ENCODE measurements at places on chromosomes 12 and 14.

GRCh38 chr14:62126879-62127478, 364.8 kb downstream of the SNAPC1 start:
- DNase-seq = no peak

DNA sequence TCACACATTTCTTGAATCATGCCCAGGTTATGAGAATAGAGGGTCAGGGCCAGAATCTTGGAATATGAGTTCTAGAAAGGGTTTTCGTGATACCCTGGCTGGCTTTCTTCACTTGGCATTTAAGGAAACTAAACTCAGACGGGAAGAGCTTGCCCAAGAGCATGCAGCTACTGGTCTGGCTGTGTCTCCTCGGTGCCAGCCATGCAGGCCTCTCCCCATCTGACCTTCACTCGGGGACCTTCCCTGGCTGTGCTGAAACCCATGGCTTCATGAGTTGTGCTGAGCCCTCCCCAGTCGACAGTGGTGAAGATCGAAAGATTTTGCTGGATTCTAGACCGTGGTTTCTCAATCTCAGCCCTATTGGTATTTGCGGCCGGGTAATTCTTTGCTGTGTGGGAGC, 38.0 kb downstream of the FOXN3 start:
- DNase-seq = no peak

DNA sequence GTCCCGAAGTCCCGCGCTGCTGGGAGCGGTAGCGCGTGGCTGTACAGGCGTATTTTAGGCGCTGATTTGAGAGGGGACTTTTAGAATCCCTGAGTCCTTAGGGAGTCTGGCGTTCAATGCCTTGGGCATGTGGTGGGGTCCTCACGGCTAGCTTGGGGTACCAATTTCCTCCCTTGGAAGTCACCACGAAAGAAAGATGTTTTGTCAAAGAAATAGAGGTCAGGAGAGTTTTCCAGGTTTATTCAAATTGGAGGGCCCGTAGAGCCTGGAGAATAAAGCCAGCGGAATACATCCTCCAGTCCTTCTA, 63.9 kb downstream of the KLHL28 start:
- no peak for DNase-seq

DNA sequence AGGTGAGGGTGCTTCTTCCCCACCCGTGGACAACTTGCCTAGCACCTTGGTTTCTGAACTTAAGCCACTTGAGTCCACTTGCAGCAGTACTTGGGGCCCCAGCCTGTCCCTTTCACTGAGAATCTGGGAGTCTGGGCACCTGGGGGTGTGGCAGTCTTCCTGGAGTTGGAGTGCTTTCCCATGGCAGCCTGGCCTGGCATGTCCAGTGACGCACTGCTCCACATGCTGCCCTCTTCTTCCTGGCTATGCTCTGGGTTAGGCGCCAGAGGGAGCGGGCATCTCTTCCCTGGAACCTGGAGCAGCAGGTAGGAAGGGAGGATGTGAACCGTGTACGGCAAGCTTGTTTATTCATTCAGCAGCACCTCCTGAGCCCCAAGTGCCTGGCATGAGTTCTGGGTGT, 76.4 kb downstream of the PAPOLA start:
- DNase-seq = no peak

- no peak for DNase-seq
Measured at GRCh38 chr12:109088818-109089217, 4.5 kb downstream of the ALKBH2 start.

DNA sequence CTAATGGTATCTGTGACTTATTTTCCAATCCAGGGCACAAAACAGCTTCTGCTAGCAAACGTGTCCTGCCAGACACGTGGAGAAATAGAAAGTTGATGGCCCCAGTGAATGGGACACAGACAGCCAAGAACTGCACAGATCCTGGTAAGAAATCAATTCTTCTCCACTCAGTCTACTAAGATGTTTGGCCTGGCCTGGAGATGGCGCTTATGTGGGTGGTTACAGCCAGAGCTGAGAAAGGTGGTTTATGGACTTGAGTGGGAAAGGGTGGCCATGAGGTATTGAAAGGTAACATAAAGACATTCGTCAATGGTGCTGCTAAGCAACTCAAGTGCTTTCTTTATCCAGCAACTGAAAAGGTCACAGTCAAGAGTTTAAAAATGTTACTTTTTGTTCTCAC, 2.9 kb downstream of the SLC24A4 start:
- no peak for DNase-seq

DNA sequence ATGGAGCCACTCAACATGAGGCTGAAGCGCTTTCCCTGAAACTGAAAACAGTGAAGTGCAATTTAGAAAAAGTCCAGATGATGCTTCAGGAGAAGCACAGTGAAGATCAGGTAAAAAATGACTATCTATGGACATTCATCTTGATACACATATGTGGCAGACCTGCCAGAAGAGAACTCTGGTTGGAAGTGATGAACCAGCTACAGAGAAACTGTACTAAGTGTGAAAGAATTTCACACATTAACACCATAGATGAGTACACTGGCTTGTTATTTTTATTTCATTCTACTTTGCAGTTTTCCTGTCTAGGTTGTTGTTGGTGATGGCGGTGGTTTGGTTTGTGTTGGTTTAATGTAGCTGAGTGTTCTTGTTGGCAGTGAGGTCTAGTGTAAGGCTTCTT, 174.7 kb downstream of the ESR2 start:
- DNase-seq = no peak
